DMS79 (cell line): ENCODE measurements at places on chromosomes 7 and 10.

DNA sequence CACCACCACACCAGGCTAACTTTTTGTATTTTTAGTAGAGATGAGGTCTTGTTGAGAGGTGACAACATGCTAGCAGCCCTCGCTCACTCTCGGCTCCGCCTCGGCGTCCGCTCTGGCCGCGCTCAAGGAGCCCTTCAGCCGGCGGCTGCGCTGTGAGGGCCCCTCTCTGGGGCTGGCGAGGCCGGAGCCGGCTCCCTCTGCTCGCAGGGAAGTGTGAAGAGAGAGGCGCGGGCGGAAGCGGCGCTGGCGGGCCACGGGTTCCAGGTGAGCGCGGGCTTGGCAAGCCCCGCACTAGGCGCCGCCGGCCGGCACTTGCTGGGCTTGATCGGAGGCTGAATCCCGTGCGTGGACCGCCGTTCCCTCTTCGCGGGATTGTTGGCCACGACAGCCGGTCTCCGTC is 83.0 kb downstream of the EEPD1 start:
- no peak for DNase-seq

GRCh38 chr7:7156663-7157062 is 25.7 kb upstream of the C1GALT1 start:
- DNase-seq = no peak

DNA sequence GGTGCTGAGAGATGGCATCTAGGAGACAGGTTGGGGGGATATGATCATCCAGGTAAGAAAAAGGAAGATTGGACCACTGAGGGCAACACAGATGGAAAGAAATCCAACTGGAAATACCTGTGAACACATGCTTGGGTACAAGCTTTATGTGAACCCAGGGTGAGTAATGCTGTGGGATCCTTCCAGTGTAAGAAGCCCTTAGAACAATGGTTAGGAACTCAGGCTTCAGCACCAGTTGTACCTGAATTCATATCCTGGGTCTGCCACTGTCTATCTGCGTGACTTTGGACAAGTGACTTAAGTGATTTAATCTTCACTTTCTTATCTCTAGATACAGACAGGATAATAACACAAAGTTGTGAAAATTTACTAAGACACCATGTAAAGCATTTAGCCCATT is 131.0 kb downstream of the ST7 start:
- no peak for DNase-seq

DNA sequence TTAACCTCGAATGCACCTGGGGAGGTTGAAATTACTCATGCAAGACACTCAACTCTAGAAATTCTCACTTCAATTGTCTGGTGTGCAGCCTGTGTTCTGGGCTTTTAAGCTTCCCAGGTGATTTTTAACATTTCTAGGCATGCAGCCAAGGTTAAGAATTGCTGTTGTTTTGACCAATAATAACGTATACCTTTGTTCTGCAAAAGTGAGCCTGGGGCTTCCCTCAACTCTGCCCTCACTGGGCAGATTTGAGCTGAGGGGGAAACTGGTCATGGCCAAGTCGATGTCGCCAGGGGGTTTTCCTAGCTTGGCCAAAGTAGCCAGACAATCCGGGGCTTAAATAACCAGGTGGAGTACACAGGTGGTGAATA is 568 bp downstream of the PRSS2 start:
- no peak for DNase-seq

DNA sequence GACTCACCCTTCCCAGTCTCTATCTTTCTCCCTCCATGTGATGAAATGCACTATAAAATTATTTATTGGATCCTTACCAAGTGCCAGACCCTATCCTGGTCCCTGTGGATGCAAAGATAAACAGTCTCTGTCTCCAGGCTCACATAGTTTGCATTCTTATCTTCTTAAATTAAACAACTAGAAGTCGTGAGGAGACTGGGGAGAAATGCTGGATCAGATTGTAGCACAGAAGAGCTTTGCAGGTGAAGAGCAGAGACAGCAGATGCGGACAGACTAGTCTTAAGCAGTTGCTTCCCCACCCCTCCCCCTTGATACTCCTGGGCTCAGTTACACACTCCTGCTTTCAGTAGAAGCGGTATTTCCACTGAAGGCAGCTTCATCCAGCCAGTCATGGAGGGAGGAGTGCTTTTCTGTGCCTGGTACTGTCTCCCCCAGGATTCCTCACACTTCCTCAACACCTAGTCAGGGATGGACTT is 20.8 kb upstream of the CDK1 start:
- no peak for DNase-seq

- no peak for DNase-seq
Measured at GRCh38 chr7:23907012-23907411, 197.0 kb downstream of the STK31 start.

DNA sequence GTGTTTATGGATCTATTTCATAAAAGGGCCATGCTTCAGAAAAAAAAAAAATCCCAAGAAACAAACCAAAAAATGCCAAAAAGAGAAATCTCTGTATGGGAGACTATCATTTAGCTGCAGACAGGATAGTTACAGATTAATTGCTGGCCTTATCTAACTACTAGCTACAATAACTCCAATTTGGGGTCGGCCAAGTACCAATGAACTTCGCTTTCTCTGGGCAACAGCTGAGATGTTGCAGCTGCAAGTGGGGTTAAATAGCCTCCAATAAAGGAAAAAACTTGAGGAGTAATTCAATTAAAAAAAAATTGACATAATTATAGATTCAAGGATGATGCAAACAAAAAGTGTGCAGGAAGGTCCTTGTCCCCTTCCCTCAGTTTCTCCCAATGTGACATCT is 73.6 kb downstream of the PFKFB3 start:
- no peak for DNase-seq
